ENCODE measurements at places on chromosomes 12 and 14.

GRCh38 chr14:91348845-91349465, 68.7 kb downstream of the CCDC88C start:
- no peak for DNase-seq

DNA sequence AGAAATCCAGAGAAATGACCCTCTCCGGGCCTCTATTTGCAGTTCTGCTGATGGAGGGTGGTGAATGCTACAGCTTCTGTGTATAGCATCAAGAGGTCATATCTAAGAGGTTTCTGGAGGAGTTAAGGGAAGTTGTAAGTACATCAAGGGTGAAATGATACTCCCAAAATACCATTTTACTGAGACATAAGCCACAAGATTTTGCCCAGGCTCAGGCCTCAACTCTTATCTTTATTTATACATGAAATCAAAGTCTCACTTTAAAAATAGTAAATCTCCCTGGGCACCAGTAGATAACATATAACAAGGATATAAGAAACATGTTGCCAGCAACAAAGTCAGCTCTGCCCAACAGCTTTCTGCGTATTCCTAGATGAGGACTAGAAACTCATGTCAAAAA, 40.4 kb downstream of the NIN start:
- no peak for DNase-seq

DNA sequence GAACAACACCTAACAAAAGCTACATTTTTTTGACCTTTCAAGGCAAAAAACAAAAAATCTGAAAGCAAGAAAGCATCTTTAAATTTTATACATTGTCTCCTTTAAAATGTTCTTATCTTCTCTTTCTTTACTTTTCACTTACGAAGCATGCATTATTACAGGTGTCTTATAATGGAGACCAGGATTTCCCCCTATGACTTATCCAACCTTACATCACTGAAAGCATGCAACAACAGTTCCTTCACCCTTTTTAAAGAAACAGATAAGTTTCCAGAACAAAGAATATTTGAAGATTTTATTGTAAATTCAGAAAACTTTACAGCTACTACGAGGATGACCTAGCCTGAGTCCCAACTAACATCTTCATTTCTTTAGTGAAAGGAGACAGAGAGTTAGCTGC, 277.2 kb downstream of the AKAP6 start:
- no peak for DNase-seq

DNA sequence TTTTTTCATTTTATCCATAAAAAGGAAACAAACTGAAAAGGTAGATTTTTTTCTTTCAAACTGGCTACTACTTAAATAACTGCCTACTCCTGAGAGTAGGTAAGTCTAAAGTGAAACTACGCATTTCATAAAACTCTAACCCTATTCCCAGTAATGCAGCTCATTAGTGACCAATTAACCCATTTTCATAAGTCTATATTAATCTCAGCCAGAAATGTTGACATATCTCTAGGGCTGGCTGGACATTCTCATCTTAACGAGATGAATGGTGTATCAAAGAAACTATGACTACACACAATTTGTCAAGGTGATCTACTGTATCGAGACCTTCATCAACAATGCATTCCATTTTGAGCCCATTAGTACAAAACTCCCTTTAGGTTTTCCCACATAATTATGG, 57.2 kb downstream of the EPS8 start:
- no peak for DNase-seq

GRCh38 chr14:100048786-100049185, 16.4 kb upstream of the EVL start:
- no peak for DNase-seq

GRCh38 chr12:31687101-31687527, 27.6 kb downstream of the ETFBKMT start:
- no peak for DNase-seq

DNA sequence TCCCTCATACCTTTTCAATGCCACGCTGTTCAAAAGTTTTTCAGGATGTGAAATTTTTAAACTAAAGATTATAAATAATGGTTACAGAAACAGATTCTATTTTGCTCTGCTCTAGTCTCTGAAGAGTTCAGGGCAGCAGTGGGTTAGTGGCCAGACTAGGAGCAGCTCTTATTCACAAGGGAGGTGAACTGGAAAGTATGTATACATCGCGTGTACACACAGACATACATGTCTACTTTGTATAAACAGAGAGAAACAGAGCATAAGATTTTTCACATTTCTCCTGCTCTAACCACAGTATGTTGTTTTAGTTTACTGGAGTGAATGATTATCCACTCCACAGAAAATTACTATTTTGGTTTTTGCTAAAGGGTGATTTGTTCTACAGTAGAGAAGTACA, 74.4 kb upstream of the CRY1 start:
- no peak for DNase-seq

DNA sequence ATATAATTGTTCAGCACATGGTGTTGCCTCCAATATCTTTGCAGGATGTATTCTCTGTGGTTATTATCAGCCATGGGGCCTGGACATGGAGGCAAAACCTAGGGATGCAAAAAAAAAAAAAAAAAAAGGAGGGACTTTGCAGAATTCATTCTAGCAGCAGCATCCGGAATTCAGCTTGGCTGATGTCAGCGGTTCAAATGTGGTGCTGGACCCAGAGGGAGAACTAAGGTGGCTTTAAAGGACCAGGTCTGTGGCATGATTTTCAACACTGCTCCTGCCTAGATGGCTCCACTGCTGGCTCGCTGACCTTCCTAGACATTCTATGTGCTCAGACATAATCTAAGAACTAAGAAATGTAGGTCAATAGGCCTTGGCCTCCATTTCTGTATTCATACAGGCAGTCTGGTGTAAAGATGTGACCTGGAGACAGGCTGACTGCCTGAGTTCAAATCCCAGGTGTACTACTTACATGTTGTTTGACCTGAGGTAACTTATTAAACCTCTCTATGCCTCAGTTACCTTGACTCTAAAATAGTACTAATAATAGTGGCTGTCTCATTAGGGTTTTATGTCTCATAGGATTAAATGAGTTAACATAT, 108.6 kb downstream of the PPM1A start:
- no peak for DNase-seq

GRCh38 chr14:68122651-68123050, 303.1 kb downstream of the RAD51B start:
- DNase-seq, result no peak

DNA sequence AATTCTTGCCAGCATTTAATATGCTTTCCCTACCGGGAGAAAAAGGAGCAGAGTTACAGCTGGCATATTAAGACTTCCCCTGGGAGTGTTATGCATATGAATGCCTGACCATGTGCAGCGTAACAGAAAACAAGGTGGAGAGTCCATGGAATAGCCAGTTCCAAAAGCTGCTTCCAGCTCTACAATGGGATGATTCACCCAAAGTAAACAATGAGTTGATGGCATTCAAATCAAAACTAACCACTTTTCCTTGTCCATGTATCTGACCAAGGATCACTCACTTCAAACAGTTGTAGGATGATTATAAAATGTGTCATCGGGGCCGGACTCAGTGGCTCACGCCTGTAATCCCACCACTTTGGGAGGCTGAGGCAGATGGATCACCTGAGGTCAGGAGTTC, 48.1 kb upstream of the BICDL1 start:
- no peak for DNase-seq

DNA sequence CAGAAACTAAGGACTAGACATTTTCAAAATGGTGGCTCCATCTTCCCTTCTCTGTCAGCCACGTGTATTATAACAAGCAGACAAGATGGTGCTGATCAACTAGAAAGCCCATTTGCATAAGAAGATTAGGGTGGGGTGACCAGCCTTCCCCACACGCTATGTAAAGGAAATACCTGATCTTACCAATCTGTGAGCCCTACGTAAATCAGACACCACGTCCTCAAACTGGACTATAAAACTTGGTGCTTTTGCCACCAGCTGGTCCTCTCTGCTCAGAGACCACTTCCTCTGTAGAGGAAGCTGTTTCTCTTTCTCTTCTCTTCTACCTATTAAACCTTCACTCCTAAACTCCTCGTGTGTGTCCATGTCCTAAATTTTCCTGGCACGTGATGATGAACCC, 101.1 kb upstream of the PLEKHG7 start:
- no peak for DNase-seq

DNA sequence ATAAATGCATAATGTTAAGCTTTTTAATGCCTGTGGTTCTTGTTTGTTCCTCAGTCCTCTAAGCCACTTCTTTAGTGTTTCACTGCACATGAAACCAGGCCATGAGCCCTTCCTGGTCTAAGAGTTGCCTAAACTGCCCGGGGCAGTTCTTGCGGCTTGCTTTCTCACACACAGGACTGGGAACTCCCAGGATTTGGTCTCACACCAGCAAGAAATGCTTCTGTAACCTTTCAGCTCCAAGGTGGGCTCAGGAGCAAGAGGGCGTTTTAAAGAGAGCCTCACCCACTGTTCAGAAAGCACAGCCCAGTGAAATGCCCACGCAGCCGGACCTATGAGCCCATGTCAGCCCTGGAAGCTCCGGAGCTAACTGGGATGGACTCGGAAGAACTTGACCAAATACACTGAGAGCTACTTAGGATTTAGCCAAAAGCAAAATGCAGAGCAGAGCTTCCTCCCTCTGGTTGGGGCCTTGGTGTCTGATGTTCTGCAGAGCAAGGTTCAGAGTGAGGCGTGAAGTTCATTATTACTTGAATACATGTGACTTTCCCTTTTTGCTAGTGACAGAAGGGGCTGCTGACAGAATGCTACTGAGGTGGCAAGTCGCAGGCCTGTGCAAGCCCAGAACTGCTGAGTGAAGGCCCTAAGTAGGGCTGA, 23.4 kb downstream of the SLC25A29 start:
- DNase-seq, result no peak

GRCh38 chr14:101174522-101174838, 271.0 kb upstream of the RTL1 start:
- DNase-seq, result no peak

- DNase-seq, result no peak
These were observed 153.9 kb upstream of the RMST start for GRCh38 chr12:97308576-97309198.

- no peak for DNase-seq
These were observed 41.8 kb downstream of the CORO1C start for GRCh38 chr12:108689314-108690190.

- DNase-seq, result no peak
These were observed at the start of gene NTS for GRCh38 chr12:85874031-85874461. Gene NTS (plus strand): TSS chr12:85874295. CDS start chr12:85874404, 109 bp downstream.

GRCh38 chr14:51782435-51782834, 78.0 kb upstream of the GNG2 start:
- DNase-seq, result no peak

GRCh38 chr12:78963439-78964227, 99.1 kb downstream of the SYT1 start:
- no peak for DNase-seq

DNA sequence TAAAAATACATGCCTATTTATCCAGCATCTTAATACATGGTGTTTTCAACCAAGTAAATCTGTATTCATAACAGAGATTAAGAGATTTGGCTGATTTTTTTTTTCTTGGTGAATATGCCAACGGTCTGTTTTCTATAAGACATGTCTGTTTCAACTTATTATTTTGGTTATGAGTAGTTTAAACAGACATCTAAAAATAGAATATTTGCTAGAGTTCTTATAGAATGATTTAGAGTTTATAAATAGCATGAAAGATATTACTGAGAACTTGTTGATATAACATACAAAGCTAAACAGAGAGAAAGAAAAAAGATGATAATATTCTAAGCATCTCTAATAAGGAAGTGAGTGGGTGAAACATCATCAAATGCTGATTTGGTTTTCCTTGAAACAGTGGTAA, 199.9 kb downstream of the CCDC91 start:
- no peak for DNase-seq

GRCh38 chr14:35268946-35269345, 23.2 kb upstream of the PSMA6 start:
- DNase-seq, result no peak

GRCh38 chr12:80714846-80715245, 1.9 kb upstream of the MYF5 start:
- DNase-seq, result no peak

DNA sequence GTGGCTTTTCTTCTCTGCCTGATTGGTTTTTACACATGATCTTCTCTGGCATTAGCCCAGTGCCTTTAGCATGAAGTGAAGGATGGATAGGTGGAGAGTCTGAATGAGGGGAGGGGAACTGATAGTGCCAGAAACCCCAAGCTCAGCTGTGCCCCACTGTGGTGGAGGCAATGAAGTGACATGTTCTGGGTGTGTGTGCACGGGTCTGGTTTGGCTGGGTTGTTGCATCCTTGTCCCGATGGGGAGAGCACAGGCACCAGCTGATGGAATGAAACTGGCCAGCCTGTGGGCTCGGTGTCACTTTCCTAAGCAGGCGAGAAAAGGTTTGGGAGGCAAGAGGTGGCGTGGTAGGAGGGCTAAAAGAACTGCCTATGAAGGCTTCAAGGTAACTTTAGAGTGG, 65.3 kb downstream of the CACNA1C start:
- no peak for DNase-seq

- no peak for DNase-seq
These were observed 75.6 kb downstream of the ANO6 start for GRCh38 chr12:45291518-45291917.

GRCh38 chr12:10563966-10564365, 49.4 kb downstream of the MAGOHB start:
- no peak for DNase-seq

GRCh38 chr14:68394764-68395143, 398.1 kb downstream of the ZFP36L1 start:
- no peak for DNase-seq

DNA sequence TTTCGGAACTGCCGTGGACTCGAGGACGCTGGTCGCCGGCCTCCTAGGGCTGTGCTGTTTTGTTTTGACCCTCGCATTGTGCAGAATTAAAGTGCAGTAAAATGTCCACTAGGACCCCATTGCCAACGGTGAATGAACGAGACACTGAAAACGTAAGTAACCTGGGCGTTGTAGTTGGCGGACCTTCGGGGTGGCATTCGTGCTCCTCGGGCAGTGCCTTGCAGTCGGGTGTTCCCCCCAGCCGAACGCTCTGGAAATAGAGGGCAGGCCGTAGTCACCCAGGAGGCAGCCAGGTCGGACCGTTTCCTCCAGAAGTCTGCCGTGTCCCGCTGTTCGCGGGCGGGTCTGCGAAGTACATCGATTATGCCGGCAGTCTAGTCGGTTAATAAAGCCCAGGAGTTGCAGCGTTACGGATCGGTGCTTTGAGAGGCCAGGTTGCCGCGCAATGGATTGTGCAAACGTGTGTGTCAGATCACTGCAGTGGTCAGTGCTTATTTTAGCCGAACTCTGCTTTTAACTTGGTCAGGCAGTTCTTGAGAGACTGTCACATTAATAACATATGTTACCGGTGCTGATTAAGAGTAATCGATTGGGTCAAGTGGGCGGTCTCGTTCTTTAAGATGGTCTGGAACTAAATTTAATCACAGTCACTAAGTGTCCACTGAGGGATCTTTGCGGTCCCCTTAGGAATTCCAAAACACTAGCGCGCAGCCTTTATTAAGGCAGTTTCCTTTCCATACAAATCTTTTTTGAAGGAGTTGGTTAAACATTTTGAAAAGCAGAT, 906 bp downstream of the MARK3 start:
- peak; percentile 21 for DNase-seq

DNA sequence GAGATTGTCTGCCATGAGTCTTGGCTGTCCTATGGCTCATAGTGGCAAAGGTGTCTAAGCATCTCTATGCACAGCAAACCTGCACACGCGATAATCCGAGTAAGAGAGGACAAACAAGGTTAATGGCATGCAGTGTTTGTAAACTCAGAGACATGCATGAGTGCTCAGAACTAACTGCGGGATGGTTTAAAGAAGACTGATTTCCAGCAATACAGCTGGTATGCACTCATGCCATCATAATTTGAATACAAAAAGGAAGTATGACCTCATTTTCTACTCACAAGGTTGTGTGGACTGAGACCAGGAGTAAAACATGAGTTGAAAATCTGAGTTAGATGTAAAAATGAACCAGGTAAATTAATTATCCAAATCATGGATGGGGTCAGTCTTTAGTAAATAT, 16.6 kb upstream of the TCP11L2 start:
- no peak for DNase-seq

GRCh38 chr12:33129500-33129899, 232.9 kb upstream of the PKP2 start:
- DNase-seq, result no peak

Data from activated T-cell treated with anti-CD3 and anti-CD28 coated beads for 4 hours (primary cell).